ENCODE measurements at places on chromosomes 3 and 15.
A peak's percentile ranks its signal among the peaks of the same experiment; 100 is the strongest.

DNA sequence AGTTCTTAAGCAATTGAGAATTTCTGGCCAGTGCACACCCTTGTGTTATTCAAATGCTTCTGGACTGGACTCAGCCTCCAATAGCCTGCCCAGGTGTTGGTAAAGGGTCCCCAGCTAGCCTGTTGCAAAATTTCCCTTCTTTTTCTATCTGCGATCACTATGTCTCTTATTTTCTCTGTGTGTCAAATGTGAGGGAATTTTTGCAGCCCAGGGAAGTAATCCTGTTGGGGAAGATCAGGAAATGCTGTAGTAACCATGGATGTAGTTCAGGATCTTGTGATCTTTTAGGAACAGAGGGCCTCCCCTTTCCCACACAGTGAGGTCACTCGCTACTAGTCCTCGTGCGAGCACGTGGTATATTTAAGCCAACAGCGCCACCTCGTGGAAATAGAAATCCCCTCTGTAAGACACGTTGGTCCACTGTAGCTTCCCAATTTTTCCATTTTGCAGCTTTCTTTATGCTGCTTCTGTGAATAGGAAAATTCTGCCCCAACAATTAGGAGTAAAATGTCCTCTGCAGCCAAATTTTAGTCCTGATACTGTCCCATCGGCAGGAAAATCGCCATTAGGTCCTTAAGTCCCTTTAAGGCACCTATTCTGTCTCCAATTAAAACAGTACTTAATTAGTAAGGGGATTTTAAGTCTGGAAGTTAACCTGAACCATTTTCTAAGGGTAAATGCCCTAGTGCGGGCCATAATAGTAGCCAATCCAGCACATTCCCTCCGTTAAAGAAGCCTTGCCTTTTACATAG lies 4.0 kb upstream of the SMCO1 start:
- DNase-seq = peak; percentile 72

DNA sequence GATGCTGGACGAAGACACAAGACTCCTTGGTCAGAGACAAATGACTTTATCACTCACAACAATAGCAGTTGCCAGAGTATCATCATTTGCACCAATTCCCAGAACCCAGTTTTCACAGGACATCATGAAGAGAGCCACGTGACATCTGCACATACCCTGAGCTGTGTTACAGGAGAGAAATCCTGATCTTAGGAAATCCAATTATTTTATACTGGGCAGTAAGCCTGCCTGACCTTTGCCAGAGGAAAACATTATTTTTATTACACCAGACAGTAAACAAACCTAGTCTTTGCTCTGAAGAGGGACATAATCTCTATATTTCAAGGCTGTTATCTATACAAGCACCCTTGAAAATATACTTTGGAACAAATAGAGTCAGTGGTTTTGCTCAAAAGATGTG lies 77.4 kb downstream of the ZBBX start:
- DNase-seq = no peak

GRCh38 chr15:51114437-51115119 lies 19.9 kb upstream of the TNFAIP8L3 start:
- DNase-seq = no peak

GRCh38 chr3:17678116-17678741 lies 64.2 kb downstream of the TBC1D5 start:
- no peak for DNase-seq

- peak; percentile 99 for DNase-seq
These were observed 150.3 kb upstream of the SOX2 start for GRCh38 chr3:181561139-181562031.

- DNase-seq = no peak
These were observed 147.8 kb downstream of the LEKR1 start for GRCh38 chr3:156973954-156974353.

DNA sequence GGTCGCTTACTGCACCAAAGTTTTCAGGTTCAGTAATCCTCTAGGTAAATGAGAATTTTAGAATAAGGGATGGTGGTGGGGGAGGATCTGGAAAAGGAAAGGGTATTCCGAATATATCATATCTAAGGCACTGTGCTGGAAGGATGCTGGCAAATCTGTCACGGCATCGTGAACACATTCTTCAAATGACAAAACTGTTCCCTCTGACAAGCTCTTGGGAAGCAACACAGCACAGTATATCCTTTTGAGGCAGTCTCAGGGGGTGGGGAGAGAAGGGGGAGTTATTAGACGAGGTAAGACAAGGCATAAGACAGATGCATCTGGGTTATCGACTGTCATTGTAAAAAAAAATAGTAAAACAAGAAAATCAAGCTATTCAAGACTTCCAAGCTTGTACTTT lies 289.6 kb upstream of the LRRN1 start:
- DNase-seq = no peak

GRCh38 chr3:108103040-108103751 lies 12.4 kb upstream of the CD47 start:
- DNase-seq = no peak

GRCh38 chr15:63805993-63806980 lies 27.5 kb downstream of the HERC1 start:
- no peak for DNase-seq

DNA sequence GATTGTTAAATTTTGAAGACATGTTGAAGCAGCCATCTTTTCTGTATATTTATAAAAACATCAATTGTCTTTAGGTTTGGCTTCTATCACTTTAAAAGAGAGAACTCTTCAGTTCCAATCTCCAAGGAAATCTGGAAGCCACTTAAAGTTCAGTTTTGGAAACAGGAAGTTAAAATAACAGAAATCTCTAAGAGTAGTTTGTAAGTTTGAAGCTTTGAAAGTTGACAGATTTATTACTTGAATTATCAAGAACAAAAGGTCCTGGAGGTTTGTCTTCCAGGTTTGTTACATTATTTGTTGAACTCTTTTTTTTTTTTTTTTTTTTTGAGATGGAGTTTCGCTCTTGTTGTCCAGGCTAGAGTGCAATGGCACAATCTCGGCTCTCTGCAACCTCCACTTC lies 30.0 kb downstream of the RNF111 start:
- DNase-seq = no peak

GRCh38 chr3:28134198-28134597 lies 107.2 kb upstream of the CMC1 start:
- DNase-seq = no peak

DNA sequence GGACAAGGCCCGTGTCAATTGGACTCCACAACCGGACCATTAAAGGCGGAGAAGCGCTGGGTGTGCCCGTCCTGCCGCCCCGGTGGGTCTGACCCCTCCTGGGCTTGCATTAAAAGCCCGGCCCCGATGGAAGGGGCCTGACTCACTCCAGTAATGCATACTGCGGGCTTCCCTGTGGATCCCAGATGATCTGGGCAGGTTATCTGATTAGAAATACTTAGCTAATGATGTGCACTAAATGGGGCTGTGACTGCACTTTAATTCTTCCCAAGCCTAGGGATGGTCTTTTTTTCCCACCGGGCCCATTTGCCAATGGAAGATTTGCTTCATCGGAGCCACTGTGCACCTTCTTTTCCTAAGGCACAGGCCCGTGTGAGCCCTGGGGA lies 124.9 kb downstream of the TMEM266 start:
- no peak for DNase-seq

DNA sequence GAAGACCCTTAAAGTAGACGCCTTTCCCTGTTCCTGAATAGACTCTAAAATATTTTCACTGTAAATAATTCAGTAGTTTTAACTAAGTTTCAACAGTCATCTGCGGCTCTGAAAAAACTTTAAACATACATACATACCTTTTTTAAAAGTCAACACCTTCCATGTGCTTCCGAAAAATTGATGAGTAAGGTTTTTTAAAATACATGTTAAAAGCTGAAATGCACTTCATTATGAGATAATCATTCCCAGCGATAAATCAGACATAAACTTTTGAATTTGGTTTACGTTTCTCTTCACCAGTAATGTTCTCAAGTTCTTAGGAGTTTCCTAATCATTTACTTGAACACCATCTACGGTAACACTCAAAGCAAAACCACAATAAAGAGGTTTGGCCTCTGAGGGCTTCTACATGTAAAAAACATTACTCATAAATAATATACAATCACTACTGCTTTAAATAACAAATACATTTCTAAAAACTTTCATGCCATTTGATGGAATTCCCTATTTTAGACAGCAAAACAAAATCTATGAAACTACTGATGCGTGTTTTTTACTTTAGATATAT lies 403.5 kb downstream of the SHQ1 start:
- no peak for DNase-seq

DNA sequence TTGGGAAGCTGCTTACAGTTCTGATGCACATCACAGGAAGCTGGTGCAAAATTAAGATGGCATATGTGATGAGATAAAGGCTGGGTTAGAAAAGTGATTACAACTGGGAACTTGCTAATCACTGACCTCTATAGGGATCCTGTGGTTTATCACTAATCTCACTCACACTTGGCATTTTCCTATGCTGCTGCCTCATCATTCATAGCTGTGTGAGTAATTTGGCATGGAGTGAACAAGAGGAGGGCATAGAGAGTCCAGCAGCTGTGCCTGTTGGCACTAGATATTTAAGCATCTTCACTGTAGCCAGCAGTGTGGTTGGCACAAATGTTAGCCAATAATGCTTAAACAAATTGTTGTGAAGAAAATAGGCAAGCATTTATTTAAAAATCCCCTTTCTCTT lies 217.7 kb upstream of the CGNL1 start:
- peak; percentile 87 for DNase-seq

DNA sequence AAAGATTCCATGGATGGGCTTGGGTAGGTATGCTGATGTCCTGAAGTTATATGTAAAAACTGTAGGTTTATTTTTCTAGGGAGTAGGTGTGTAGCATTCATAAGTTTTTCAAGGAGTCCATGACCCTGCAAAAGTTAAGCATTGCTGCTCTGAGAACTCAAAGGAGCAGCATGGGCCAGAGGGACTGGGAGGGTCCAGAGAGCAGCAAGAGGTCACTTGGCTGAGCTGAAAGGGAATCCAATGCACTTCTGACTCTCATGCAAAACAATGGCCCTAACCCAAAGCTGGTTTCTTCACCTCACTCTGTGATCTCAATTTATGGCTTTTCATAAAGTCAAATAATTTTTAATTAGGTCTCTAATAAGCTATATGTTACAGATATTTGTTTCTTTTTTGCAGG lies 198.3 kb upstream of the GOLGA6L4 start:
- DNase-seq = no peak

GRCh38 chr15:25775317-25775912 lies 87.7 kb downstream of the ATP10A start:
- no peak for DNase-seq

GRCh38 chr15:43219929-43220928 lies 589 bp downstream of the EPB42 start:
- DNase-seq = no peak

DNA sequence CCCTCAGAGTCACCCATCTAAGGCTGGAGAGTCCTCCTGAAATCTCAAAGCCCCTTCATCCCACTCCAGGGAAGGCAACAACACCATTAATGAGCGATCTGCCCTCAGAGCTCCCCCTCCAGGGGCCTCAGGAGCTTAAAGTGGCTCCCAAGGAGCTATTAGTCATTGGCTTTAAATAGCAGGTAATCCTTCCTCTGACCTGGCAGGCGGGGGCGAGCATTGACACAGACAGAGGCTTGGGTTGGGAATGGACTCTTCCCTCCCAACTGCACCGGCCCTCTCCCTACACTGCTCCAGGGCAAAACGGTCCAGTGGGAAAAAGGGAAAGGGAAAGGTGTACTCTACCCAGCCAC lies 1.4 kb downstream of the MFGE8 start:
- no peak for DNase-seq
